ENCODE measurements at places on chromosomes 6 and 20.

DNA sequence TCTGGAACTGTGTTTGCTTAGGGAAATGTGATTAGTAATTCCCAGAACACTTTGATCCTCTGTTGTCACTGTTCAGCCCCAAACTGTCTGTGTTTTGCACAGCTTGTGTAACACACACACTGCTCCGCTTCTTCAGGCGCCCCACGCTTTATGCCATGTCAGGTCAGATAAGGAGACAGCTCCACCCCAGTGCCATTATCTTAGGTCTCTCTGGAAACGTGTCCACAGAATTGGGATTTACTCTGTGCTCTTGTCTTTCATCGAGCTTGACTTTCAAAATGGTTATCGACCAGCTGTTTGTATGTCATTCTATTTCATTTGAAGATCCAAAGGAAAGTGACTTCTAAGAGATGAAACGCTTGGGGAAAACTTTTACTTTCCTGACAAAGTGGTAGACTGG is 106.4 kb upstream of the SSTR4 start:
- no peak for DNase-seq

DNA sequence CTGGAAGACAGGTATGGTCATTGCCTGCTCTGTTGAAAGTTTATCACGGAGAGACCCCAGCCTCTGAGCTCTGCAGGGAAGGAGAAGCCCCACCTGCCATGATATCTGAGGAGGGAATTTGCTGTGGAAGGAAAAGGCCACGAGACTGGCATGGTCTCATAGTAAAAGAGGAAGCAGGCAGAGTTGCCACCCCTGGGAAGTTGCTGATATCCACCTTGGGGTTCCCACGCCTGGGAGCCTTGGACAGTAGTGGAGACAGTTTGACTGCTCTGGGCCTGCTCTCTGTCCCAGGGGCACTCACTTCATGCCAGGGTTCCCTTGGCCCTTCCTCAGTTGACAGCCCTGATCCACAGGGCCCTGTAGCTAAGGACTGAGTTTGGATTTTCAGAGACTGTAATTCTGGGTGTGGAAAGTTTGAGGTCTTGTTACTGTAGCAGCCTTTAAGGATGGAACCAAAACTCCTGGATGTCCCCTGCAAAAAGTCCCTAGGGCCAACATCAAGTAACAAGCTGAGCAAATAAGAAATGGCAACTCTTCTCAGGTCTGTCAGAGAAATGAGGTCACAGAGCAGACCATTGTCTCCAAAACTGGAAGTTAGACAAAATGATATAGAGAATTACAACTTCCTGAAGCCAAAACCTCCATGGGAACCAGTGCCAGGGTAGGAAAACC is 6.9 kb upstream of the SIRPB1 start:
- DNase-seq: no peak

- DNase-seq: no peak
Measured at GRCh38 chr20:34377072-34377847, 14.2 kb downstream of the ITCH start.

DNA sequence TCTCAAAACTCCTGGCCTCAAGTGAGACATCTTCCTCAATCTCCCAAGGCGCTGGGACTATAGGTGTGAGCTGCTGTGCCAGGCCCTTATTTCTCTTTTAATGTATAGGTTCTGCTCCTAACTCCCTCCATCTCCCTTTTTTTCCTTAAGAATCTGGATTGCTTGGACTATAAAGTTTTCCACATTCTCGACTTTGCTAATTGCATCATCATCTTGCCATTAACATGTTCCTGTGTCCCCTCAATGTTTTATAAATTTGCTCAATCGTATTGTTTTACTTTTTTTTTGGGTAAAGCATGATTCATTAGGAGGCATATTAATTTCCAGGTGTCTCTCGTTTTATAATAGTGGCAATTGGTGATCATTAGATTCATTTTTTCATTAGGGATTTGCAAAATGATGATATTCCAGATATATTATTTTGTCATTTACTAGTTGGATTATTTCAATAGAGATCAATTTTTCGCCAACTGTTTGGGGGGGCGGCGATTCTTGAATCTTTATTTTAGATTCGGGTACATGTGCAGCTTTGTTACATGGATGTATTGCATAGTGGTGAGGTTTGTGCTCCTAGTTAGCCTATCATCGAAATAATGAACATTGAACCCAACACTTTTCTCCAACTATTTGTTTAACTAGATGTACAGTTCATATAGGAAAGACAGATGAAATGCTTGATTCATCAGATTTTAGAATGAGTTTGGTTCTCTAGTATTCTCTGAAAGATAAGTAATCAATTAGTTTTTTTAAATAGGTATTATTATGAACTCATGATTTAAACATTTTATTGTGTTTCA is 68.7 kb downstream of the CBFA2T2 start:
- no peak for DNase-seq

GRCh38 chr6:28569748-28570147 is 44.1 kb downstream of the GPX5 start:
- no peak for DNase-seq

DNA sequence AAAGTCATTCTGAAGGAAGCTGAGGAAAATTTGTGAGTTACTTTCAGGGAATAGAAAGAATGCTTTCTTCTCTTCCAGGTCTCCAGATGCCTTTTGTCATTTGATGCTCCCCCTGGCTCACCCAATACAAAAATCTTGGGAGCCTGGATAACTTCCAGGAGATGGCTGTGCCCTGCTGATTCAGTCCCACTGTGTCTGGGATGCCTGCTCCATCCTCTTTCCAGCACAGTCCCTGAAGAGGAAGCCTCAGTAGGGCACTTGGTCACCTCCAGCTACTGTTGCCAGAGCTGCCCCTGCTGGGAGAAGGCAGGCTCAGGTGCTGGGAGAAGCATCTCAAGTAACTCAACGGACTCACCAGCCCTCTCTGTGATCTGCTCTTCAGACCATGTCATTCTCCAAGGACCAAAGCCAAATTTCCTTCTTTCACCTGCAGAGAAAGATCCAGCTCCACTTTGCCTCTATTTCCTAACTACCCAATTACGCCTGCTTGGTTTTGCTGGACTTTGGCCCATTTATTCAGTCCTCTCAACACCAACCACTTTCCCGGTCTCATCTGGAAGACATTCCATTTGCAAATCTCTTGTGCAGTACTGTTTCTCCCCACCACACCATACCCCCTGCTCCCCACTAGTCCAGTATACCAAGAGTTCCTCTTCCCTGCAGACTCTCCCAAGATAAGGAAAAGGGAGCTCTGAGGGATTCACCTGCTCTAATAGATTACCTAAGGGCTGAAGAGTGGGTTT is 53.3 kb downstream of the SLC23A2 start:
- DNase-seq: no peak

DNA sequence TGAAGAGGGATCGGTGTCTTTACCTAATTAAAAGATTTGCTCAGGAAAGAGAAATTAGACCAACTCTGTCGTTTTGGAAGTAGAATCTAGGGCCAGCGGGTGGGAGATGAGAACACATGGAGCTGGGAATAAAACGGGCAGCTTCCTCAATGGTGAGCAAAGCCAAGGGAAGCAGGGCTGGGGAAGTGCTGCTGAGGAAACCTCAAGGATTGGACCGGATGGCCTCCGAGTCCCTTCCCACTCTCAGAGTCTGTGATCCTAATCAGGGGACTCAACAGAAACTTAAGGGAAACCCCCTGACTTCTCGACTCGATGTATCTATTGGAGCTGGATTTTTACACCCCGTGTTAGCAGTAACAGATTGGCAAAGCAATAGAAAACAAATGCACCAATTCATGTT is 10.8 kb downstream of the GCNT2 start:
- DNase-seq: no peak

DNA sequence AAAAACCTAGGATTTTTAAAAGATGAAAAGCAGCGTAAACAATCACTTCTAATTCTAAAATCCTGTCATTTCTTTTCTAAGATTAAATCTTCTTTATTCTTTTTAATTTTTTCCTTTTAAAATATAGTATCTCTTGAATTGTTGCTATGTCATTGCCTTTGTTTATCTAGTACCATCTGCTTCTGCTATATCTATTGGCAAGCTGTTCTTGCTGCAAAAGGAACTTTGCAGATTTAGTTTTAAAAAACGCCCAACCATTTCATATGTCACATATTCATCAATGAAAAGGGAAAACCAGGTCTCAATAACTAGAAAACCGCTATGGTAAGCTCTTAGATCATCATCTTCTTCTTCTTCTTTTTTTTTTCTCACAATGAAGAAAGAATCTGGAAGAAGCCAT is 11.5 kb upstream of the EEF1A1 start:
- no peak for DNase-seq

DNA sequence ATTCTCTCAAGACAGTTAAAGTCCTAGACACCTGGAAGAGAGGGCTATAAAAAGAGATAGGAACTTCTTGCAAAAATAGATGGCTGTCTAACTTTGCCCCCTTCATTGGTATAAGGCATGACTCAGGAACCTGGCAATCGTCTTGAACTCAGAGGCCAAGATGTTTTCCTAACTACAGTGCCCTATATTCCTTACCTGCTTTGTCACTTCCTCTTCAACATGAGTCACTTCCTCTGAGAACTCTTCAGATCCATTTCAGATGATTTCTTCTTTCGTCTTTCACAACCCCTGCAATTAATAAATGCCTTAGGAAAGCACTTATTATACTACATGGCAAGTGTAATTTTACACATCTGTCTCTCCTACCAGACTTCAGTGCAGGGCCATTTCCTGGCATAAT is 83.5 kb downstream of the HAO1 start:
- DNase-seq: no peak

- no peak for DNase-seq
Measured at GRCh38 chr6:7646394-7646793, 56.4 kb downstream of the SNRNP48 start.

GRCh38 chr6:55474382-55474781 is 104.6 kb downstream of the HMGCLL1 start:
- DNase-seq: no peak

DNA sequence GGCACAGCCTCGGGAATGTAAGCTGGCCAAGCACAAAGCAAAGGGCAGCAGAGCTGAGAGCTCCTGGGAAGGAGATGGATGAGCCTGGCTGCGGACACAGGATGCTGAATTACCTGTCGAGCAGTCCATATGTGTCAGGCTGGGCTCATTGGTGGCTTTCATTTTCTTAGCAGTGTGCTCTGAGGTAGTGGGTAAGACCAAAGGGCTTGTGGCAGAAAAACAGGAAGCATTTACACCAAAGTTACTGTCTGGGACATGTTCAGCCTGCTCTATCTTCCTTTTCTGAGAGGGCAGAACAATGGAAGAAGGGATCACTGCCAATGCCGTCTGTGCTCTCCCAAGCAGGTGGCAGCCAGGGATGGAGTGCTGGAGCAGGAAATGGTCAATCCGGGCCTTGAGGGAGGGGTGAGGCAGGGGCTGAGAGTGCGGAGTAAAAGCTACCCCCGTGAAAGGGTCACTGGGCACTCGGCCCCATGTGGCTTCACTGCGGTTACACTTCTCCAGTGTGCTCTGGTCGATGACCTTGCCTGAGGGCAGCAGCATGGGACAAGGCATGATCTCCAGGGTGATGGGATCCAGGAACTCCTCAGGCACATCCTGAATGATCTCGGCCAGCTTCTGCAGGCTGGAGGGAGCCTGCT is 36.9 kb upstream of the AVP start:
- DNase-seq: no peak

DNA sequence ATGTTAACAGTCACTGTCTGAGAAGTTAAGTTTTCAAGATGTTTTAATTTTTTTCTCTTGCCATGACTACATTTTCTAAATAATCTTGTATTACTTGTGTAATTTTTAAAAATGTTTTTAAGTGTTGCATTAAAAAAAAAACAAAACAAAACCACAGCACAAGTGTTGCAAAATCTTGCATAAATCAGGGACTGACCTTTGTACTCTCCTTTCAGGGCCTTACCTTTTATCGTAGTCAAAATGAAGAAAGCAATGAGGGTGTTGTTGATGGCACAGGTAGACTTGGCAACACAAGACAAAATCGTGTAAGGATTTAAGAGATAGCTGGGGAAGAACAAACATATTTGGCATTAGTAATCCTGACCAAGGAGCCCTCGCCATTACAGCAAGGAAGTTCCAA is 42.5 kb downstream of the PIGU start:
- DNase-seq: no peak

GRCh38 chr6:79446006-79446405 is 91.2 kb downstream of the LCA5 start:
- no peak for DNase-seq

DNA sequence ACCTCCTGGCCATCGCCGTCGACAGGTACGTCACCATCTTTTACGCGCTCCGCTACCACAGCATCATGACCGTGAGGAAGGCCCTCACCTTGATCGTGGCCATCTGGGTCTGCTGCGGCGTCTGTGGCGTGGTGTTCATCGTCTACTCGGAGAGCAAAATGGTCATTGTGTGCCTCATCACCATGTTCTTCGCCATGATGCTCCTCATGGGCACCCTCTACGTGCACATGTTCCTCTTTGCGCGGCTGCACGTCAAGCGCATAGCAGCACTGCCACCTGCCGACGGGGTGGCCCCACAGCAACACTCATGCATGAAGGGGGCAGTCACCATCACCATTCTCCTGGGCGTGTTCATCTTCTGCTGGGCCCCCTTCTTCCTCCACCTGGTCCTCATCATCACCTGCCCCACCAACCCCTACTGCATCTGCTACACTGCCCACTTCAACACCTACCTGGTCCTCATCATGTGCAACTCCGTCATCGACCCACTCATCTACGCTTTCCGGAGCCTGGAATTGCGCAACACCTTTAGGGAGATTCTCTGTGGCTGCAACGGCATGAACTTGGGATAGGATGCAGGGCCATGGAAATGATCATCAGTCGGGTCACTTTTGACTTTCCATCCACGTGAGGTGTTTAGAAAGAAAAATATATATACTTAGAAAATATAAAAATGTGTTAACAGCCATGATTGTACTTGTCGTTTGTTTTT is 868 bp downstream of the MC3R start:
- DNase-seq: no peak

GRCh38 chr6:26330859-26331217 is 34.2 kb upstream of the BTN3A2 start:
- no peak for DNase-seq

- no peak for DNase-seq
Measured at GRCh38 chr6:51594981-51595380, 492.4 kb downstream of the PKHD1 start.

- no peak for DNase-seq
Measured at GRCh38 chr20:2698912-2699311, 6.3 kb downstream of the EBF4 start.

DNA sequence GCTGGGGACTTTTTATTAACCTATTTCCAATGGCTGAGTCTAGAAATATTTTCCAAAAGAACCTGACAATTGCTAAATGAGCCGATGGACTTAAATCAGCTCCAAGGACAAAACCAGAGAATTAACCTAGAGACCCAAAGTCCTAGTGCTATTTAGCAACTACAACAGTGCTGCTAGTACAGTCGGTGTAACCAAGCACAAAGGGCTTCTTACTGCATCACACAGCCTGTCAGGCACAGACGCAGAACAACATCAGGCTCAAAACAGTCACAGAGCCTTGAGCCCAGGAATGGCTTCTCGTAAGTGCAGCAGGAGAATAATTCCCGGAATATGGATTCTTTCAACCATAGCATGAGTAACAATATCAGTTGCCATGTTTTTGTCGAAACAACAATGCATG is 70.0 kb downstream of the GFOD1 start:
- no peak for DNase-seq

All from GOT3 (cell line).